ENCODE measurements at places on chromosomes 3 and 15.

DNA sequence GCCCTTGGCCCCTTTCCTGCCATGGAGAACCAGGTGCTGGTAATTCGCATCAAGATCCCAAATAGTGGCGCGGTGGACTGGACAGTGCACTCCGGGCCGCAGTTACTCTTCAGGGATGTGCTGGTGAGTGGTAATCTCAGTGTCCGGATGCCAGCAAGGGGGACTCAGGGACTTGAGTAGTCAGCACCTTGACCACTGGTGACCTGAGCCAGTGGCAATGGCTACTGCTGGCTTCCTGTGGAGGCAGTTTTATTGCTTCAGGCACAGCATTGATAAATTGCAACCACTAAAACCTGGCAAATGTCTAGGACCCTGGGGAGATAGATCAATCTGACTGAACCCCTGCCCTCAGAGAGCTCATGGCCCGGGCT lies 830 bp downstream of the MAP2K5 start:
- no peak for DNase-seq

DNA sequence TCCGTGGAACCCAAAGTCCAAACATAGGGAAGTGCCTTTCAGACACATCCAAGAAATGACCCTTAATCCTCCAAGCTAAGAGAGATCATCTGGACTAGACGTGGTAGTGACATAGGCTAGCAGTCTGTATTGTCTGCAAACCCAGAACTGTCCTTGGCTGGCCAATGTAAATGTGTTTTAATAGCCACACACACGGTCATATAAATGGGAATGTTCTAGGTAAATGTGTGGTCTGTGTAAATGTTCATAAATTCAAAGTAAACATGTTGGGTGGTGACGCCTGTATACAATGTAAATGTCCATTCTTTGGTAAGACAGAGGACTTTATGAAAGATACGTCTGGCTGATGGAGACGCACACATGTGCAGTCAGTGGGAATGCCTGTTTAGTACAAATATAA lies 16.3 kb upstream of the LINGO1 start:
- DNase-seq, result no peak

- DNase-seq, result no peak
Measured at GRCh38 chr3:149401926-149402310, 24.5 kb upstream of the TM4SF1 start.

- no peak for DNase-seq
Measured at GRCh38 chr15:38127306-38127771, 125.3 kb upstream of the SPRED1 start.

- no peak for DNase-seq
Measured at GRCh38 chr15:71072423-71072822, 42.8 kb upstream of the THSD4 start.

DNA sequence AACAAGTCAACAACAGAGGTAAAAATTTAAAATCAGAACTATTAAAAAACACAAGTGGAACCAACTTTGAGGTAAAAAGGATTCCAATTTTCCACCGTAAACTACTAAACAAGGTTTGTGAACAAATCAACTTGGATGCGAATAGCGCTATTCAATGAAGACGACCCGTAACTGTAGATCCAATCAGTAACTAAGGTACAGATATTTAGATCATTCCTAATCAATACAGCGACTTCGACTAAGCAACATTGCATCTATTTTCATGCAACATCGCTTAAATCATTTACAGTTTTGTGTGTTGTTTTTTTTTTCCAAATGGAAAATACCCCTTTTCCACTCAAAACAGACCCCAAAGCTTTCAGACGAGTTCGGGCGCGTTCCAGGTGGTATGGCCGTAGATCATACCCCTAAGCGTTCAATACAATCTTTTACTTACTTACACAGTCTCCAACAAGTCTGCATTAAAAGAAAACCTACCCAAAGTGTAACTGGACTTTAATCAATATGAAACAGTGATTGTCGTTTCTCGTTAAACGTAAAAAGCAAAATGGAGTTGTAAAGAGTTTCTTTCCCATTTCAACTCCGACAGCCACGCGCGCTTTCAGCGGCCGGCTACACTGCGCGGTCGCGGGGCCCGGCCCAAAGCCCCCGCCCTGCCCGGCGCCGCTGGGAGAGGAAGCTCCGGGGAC lies 786 bp downstream of the RHOA start:
- no peak for DNase-seq

GRCh38 chr3:188976407-188976806 lies 195.4 kb upstream of the TPRG1 start:
- DNase-seq, result no peak

- no peak for DNase-seq
Measured at GRCh38 chr3:229183-229661, 32.7 kb downstream of the CHL1 start.

DNA sequence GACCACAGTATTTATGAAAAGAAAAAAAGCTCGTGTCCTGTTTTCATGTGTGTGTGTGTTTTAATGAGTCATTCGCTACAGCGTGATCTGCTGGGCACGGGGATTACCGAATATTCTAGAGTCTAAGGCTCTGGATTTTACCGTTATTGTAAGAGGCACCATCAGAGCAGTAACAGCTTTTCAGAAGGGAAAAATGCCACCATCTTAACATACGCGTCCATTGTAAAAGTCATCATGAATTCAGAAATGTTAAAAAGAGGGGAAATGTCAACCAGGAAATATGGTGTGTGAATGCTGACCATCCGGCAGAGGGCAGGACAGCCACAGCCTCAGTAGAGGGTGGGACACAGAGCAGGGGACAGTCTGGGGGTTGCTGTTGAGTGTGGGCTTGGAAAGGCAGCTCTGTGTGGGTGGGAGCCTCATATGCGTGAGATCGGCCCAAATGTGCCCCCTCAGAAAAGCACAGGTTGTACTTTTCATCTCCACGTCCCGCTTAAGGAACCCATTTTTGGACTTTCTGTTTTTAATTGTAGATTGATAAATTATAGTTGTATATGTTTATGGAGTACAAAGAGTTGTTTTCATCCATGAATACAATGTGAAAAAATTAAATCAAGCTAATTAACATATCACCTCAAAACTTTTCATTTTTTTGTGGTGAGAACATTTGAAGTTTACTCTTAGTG lies 69.6 kb downstream of the ASB7 start:
- DNase-seq, result no peak

DNA sequence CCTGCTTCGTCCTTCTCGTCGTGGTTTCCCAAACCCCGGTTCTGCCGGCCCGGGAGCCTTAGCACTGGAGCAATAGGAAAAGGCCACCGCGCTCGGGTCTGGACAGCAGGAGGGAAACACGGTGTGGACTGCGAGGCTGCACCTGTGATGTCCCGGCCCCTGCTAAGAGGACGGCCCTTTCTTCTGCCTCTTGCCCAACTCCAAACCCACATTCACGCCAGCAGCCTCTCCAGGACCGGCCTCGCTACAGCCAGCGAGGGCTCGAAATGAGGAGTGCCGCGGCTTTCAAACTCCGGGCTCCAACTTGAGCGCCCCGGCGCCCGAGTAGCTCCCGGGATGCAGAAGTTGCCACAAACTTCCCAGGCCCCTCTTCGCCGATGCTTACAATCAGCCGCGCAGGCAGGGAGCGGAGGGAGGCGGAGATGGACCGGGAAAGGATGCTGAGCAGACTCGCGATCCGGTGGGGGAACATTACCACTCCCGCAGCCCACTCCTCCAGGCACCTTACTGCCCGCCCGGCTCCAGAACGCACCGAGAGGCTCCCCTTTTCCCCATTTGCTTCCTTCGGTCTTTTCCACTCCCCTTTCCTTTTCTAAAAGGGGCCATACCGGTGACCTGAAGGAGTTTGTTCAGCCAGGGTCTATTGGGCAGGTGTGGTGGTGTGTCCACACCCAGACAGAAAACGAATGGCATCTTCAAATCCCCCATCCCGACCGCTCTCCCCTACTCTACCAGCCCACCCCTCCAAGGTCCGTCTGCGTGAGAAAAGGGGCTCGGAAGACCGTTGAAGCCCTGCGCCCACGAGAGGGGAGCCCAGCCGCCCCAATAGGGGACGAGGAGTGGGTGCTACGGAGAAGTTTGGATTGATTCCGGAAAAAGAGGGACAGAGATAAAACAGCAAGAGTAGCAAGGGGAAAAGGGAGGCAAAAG lies 18.8 kb upstream of the SATB1 start:
- DNase-seq, result no peak

All from keratinocyte (primary cell).